ENCODE measurements at places on chromosomes 7 and 10.
A peak's percentile ranks its signal among the peaks of the same experiment; 100 is the strongest.

- DNase-seq = peak; percentile 44
Observed at GRCh38 chr10:49592726-49593563, 17.2 kb upstream of the SLC18A3 start.

DNA sequence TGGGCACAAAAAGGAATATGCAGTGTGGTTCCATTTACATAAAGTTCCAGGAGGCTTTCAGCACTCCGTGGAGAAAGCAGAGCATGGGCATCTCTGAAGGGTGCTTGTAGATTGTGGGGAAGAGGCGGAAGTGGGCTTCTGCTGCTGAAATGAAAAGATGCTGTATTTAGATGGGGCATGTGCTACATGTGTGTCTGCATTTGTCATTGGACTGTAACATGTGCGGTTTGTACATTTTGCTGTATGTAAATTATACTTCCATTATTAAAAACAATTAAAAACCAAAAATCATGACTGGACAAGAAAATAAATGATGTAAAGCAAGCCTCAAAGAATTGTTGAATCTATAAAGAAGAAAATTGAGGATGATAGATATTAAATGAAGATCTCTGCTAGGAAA is 334.0 kb downstream of the WDR37 start:
- DNase-seq = no peak

- DNase-seq = no peak
Observed at GRCh38 chr10:49111320-49111698, 4.0 kb downstream of the VSTM4 start.

DNA sequence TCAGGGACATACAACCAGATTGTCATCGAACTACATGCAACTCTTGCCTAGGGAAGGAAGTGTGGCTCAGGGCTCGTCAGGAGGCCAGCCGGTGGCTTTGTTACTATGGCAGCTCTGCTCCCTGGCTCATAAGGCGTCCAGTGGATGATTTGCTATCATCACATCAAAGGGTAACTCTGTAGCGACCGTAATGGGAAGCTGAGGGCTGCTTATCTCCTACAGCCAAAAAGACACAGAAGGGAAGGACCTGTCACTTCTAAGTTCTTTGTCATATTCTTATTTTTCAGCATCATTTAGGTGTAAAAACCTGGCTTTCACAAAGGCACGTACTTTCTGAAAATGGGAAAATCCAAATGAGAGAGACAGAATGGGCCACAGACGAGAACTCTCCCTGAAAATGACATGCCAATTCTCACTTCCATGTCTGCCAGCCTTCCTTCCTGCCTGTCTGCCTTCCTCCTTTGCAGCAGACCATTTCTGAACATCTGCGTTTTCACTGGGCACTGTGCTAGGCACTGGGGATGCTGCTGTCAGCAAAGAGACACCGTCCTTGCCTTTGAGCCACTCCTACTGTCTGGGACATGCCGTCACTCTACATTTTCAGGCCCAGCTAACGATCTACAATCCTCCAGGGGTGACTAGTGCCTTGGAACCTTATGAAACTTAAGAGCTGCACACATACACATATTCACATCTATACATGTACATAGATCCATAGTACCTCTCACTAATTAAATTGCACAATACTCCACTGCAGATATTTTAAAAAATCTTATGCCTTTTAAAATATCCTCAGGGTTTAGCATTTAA is 26.9 kb downstream of the ENKUR start:
- DNase-seq = no peak

- no peak for DNase-seq
Observed at GRCh38 chr10:106557053-106557452, 607.5 kb downstream of the SORCS1 start.
